ENCODE measurements at places on chromosomes 13 and 19.

DNA sequence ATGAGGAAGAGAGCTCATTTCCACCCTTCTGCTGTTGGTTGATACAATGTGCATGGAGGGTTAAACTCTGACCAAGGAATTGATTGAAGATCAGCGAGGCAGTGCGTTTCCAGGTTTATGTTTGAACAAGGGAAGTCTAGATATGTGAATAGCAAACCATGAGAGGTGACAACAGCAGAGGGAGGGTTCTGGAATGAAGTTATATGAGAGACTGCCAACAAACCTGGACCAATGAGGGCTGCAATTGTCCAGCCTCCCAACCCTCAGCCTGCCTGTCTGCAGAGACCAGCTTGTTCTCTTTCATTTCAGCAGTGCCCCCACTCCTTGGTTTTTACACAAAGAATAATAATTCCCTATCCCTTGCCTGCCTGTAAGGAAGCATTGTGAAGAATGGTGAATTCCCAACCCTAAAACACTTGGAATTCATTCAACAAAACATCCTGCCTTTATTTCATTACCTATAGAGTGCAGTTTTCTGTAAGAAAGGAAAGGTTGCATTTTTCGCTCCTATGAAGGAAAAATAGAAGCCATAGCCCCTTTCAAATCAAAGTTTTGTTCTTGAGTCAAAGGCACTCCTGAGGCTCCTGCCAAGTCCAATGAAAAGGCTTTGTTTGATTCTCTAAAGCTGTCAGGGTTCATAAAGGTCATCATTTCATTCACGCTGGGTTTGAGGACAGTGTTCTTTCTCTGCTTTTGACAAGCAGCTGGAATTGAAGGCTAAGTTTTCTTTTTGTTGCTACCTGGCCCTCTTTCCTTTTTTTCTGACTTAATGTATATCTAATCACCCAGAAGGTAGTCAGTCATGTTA, 53.6 kb upstream of the ABCC4 start:
- DNase-seq: no peak

- no peak for DNase-seq
Measured at GRCh38 chr19:11251650-11252314, 10.5 kb downstream of the DOCK6 start.

GRCh38 chr19:44345959-44346358, 10.5 kb downstream of the ZNF112 start:
- DNase-seq: no peak

- no peak for DNase-seq
Measured at GRCh38 chr19:42191855-42192254, 25.6 kb downstream of the DEDD2 start.

GRCh38 chr19:2059422-2060201, 8.6 kb upstream of the MKNK2 start:
- DNase-seq: peak; percentile 75

GRCh38 chr13:44667943-44668342, 91.8 kb upstream of the TSC22D1 start:
- peak; percentile 63 for DNase-seq

DNA sequence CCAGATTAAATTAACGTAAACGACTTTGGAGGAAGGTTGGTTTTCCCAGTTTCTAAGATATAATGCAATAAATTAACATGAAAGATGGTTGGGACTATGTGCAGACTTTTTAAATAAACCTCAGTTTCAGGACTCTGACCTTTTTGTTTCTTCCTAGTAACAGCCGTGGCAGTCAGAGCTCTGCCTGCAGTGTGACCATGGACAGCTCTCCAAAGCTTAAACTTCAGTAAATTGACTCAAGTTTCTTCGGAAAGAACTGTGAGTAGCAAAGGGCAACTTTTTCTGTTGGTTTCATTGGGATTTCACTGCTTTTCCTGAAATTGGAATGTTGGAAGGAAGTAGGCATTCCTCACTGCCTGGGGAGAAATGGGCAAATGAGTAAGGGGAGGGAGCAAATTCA, 4.1 kb downstream of the USP29 start:
- no peak for DNase-seq

DNA sequence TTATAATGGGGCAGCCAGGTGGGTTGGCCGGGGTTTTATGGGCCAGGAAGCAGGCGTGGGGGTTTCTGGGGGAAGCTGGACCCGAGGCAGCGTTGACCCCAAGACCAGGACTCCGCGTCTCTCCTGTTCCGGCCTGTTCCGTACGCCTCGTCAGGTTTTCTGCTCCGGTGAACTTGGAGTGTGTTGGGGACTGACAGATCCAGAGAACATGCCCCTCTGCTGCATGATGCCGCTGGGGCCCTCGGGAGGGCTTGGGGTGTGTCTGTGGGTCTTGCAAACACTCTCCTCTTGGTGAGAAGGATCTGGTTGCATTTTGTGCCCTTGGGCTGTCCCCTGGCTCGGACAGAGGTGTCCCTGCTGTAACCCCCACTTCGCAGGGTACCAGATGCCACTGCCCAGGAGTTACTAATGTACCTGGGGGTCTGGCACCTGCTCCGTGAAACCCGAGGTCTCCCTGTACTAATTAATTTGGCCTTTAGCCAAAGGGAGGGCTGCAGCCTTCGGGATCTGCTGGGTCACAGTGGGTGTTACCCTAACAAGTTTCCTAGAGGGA, 15.6 kb downstream of the KDM4B start:
- no peak for DNase-seq

- DNase-seq: no peak
Measured at GRCh38 chr13:96783511-96783910, 210.8 kb downstream of the OXGR1 start.

- DNase-seq: no peak
Measured at GRCh38 chr13:24784319-24784718, 20.4 kb downstream of the RNF17 start.

- DNase-seq: no peak
Measured at GRCh38 chr19:1061987-1062386, 5.0 kb upstream of the ARHGAP45 start.

- DNase-seq: no peak
Measured at GRCh38 chr19:16944626-16945363, 56.0 kb downstream of the F2RL3 start.

DNA sequence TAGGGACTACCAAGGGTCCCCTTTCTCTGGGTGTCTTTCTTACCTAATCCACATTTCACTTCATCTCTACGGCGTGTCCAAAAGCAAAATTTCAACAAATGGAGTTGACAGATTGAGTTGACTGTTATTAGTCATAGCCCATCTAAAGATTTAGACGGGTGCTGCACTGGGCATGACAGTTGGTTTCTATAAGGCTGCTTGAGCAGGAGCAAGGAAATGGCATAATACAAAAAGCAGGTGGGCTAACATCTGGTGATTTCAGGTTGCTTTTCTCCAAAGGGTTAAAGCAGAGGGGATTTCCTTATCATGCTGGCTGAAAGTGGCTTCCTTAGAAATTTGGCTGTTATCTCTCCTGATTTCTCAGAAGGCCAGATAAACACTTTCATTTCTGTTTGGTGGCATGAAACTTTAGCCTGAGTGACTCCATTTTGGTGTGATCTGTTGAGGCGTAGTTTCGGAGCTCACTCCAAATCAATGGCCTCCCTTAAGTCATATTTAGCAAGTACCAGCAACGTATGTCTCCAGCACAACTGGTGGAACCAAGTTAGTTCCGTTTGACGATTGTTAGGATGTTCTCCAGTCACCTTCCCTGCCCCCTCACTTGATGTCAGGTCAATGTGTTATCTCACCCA, 440.4 kb downstream of the FGF9 start:
- no peak for DNase-seq

- DNase-seq: peak; percentile 35
Measured at GRCh38 chr19:46296722-46297461, at the start of gene HIF3A. Gene HIF3A, plus strand, starts transcription at chr19:46297042. Its CDS starts 35 bp downstream, at chr19:46297077.

- DNase-seq: no peak
Measured at GRCh38 chr13:109483284-109483683, 303.1 kb downstream of the IRS2 start.

GRCh38 chr13:68047889-68048288, 817.8 kb upstream of the PCDH9 start:
- DNase-seq: no peak

All from GM03348 (cell line).